Fibroblast of the aortic adventitia (primary cell): ENCODE measurements at places on chromosomes 6 and 20. TPM values are rescaled to one million over a fixed set of nuclear protein-coding genes. Genes with fewer than 3 reads are reported as not detected.
A peak's percentile ranks its signal among the peaks of the same experiment; 100 is the strongest.

Gene GGTLC1
- total RNA-seq: not detected in 2 replicates

Gene SFT2D1
- total RNA-seq: 10.8 and 37.7 TPM in 2 replicates

Gene MED20
- total RNA-seq: 29.9 and 36.6 TPM in 2 replicates

Gene TMEM200A
- total RNA-seq: 61.5 and 137 TPM in 2 replicates

Gene COL19A1
- under 0.01 and 0.09 TPM in 2 replicates for total RNA-seq

Gene ELOVL4
- total RNA-seq: 2.1 and 6.4 TPM in 2 replicates

GRCh38 chr20:37933786-37934633 is 31.1 kb downstream of the VSTM2L start:
- DNase-seq: no peak

GRCh38 chr6:47163536-47163935 is 121.4 kb upstream of the ADGRF1 start:
- no peak for DNase-seq

- peak; percentile 88 for DNase-seq
Observed at GRCh38 chr6:69825904-69826303, 29.1 kb upstream of the LMBRD1 start.

- peak; percentile 80 for DNase-seq
Observed at GRCh38 chr20:8043687-8044282, 24.2 kb upstream of the TMX4 start.

DNA sequence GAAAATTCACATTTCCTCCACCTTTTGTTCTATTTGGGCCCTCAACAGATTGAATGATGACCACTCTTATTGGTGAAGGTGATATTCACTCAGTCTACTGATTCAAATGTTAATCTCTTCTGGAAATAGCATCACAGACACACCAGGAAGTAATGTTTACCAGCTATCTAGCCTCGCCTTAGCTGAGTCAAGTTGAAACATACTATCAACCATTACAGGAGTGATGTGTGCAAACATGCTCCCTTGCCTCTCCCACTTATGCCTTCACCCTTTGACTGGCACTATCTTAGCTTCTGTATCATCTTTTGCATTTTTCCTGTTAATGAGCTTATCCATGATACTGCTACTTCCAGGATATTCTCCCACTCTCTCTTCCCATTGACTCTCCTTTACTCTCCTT is 191.9 kb downstream of the CENPW start:
- no peak for DNase-seq

GRCh38 chr20:33677991-33678702 is 3.9 kb upstream of the NECAB3 start:
- no peak for DNase-seq

- DNase-seq: no peak
Observed at GRCh38 chr6:122702841-122703240, 76.7 kb upstream of the FABP7 start.

GRCh38 chr6:13615792-13616120 is 621 bp downstream of the NOL7 start:
- DNase-seq: peak; percentile 49
